Mammary epithelial cell (primary cell): ENCODE measurements at places on chromosomes 13 and 19.
A peak's percentile ranks its signal among the peaks of the same experiment; 100 is the strongest.

DNA sequence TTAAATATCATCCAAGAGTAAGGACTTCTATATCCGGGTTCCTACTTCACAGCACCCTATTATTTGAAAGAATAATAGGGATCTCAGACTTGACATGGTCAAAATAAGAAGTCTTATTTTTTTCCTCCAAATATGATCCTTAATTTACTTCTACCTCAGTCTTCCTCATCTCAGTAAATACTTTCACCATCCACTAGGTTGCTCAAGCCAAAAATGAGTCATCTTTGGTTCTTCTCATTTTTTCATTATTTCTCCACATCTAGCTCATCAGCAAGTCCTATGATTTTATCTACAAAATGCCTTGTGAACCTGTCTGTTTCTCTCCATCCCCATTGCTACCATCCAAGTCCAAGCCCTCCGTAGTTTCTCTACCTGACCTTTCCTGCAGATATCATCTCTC lies 121.9 kb upstream of the GJB6 start:
- DNase-seq, result peak; percentile 71

DNA sequence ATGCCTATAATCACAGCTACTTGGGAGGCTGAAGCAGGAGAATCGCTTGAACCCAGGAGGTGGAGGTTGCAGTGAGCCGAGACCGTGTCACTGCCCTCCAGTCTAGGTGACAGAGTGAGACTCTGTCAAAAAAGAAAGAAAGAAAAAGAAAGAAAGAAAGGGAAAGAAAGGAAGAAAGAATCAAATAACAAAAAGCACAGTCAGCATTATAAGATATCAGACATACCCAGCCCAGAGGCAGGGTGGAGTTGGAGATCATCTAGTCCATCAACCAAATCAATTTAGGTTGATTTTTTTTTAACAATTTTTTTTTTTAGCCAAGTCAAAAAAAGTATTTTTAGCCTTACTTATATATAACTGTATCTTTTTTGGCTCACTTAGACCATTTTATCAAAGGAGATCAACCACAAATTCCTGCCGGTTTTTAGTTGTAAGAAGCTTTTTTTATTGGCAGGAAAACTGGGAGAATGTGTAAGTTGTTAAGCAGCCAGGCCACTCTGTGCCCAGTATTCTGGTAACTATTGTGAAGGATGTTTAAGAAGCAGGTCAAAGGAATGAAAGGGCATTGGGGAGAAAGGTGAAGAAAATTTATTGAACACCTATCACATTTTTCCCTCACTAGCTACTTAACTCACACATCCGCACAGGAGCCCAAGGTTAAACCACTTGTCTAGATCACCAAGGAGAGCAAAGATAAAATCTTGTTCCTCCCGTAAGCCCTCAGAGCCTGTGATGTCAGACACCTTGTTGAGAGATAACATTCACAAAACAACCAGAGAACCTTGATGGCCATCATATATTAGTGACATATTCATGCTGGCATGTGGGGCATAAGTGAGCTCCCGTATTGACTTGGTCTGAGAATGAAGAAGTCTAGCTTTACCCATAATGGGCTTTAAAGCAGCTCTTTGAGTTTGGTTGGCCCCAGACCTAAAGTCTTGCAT lies 91.8 kb downstream of the COL4A2 start:
- no peak for DNase-seq

GRCh38 chr19:12833738-12834565 lies 427 bp downstream of the RTBDN start:
- no peak for DNase-seq

- peak; percentile 87 for DNase-seq
Observed at GRCh38 chr19:8240274-8241229, 31.4 kb downstream of the CERS4 start.

DNA sequence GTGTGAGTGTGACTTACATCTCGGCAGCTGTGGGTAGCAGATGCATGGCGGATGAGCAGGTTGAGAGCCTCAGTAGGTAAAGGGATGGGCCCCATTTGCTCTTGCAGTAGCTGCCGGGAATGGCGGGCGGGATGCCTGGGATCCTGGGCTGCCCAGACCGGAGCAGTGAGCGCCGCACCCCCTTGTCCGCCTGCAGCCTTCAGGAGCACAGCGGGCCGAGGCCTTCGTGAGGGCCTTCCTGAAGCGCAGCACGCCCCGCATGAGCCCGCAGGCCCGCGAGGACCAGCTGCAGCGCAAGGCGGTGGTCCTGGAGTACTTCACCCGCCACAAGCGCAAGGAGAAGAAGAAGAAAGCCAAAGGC lies 4.1 kb downstream of the POP4 start:
- DNase-seq, result no peak
